ENCODE measurements at places on chromosomes 2 and 18.

GRCh38 chr18:59437851-59438569, 78.9 kb upstream of the LMAN1 start:
- DNase-seq = no peak

DNA sequence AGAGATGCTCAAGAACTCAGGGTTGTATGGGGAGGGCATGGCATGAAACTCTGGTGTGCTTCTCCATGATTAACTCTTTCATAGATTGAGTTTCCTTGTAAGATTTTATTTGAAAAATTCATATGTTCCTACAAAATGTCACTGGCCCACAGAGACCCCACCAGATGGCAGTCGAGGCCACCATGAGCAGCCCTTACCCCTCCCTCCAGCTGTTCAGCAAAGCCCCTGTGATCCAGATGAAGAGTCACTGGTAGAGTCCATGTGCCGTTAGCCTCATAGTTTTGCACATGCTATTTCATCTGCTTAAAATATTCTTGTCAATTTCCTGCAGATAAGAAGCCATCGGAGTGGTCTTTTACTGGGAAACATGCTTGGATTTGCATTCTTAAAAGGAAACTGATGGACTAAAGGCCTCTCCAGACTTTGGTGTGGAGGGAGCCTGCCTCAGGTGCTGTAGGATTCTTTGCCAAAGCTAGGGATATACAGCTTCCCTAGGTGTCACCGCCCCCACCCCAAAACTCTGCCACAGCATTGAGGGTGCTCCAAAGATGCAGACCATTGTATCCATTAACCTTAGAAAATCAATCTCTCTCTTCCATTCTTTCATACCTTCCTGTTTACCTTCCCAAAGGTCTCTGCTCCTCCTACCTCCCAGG, 18.8 kb downstream of the ZNF385B start:
- DNase-seq = peak; percentile 21

- DNase-seq = peak; percentile 97
Measured at GRCh38 chr2:46873604-46874068, 42.0 kb downstream of the MCFD2 start.

DNA sequence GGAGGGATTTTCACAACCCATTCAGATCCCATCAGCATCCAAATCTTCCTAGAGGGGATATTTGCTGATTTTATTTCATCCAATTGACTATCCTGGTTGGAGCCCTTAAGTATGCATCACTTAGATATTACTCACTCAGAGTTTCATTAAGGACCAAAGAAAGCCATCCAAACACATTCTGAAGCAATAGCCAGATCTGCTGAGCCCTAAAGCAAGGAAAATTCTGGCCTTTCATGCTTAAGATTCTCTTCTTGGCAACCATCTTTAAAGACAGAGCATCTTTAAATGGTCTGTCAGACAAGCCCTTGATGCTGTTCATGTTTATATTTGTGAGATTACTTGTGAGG, 40.9 kb upstream of the C1D start:
- no peak for DNase-seq

- peak; percentile 0 for DNase-seq
Measured at GRCh38 chr2:145845207-145845894, 1325.4 kb upstream of the ZEB2 start.

DNA sequence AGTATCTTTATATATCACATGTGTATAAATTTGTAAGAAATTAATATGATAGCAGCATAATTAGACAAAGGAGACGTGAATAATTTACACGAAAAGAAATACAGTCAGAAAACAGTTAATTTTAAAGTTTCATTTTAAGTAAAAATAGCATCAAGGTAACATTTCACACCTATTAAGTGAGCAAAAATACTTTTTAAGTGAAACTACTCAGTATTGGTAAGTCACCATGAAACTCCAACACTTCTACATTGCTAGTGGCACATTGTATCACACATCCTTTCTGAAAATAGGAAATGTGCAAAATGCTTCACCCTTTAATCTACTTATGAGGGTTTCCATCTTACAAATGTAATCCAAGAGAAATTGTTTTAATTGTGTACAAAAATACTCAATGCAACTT, 287.9 kb upstream of the EPAS1 start:
- DNase-seq = no peak

DNA sequence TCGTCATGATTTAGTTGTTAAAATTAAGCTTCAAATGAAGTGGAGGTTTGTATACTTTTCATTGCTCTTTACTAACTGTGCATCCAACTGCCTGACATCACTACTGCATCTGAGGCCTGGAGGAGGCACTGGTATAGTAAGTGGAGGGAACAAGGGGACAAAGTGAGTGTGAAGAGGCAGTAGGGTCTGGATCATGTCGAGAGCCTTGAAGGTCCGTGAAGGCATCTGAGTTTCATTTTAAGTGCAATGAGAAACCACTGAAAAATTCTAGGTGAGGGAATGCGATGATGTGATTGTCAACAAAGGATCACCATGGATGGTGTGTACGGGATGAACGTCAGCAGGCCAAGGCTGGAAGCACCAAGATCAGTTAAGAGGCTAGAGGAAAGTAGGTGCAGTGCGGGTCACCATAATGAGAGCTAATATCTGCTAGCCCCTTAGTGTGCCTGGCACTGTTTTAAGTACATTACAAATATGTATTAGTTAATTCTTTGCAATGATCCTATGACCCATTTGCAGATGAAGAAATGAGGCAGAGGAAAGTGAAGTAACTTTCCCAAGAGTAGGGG, 96.1 kb downstream of the CABYR start:
- DNase-seq = no peak

DNA sequence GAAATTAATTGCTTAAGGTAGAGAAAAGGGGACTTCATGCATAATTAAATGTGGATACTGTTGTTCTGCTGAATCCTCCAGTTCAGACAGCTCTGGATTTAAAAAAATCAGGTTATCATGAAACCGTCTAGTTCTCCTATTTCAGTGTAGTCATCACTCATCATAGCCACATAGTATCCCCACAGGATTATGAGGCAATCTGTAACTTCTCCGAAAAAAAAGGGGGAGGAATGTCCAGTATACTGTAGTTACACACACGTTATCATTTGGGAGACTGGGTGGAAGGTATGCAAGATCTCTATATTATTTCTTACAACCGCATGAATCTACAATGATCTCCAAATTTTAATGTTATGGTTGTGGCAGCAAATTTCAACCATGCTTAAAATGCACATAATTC, 114.0 kb downstream of the HIBCH start:
- peak; percentile 16 for DNase-seq

DNA sequence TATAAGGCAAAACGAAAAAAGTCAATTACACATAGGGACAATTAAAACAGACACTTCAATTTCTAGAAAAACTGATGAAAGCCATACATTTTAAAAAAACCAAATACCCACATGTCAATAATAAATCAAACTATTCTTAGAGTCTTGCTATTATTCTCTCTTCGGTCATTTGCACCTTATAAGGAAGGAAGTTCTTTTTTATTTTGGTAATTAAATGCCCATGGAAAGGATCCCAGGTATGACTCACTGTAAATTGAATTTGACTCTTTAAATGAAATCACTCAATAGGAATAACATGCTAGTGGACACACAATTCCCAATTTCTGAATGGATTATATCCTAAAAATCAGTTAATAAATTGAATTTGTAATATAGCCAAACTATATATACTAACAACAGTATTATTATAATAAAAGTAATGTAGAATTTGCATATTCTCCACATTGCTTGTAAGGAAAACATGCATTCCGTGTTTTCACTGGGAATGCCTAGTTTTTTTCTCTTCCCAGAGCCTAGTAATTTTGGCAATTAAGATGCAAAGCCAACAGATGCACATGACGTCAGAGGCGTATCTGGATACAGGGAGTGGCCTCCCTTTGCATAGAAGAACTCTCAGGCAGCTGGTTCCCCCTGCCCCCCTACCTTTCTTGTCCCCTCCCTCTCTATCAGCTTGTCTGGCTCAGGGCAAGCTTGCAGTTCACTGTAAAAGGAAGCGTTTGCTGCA, 153.5 kb upstream of the PGAP1 start:
- no peak for DNase-seq

DNA sequence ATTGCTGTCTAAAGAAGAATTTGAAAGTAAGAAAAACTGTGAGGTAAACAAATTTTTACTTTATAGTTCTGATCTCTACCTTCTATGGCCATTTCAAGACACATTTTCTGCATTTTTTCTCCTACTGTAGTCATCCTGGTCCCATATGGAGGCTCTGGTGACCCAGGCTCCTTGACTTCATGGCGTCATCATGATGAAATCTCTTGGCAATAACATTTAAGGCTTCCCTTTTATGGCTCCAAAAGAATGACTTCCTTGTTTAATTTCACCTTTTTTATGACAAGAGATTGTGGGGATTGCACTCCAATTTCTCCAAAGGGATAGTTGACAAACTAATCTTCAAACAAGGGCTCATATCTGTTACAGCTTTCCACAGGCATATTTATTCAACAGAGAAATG, 143.0 kb upstream of the SCN7A start:
- DNase-seq = no peak

DNA sequence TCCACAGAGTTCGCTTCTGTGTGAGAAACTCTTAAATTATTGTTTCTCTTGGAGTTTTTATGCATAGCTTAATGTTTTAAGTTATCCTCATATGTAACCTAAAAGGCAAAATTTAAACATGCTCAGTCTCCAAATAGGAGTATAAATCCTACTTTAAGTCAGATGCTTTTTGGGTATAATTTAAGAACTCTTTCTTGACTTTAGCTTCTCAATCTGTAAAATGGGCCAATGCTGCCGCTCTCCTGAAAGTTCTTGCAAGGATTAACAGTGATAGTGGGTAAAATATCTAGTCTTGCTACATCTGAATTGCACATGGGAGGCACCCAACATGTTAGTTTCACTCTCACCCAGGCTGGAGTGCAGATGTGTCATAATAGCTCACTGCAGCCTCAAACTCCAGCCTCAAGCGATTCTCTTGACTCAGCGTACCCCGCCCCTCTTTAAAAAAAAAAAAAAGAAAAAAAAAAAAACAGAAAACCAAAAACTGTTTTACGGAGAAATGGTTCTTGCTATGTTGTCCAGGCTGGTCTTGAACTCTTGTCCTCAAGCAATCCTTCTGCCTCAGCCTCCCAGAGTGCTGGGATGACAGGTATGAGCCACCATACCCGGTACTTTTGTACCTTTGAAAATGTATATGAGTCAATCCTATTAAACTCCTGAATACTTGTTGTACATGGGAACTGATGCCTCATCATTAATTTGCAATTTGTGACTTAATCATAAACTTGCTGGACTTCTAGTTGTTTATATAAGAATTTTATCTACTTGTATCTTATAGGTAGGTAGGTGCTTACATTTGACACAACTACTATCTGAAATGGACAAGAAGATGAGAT, 1.8 kb downstream of the FBXO48 start:
- DNase-seq = no peak

DNA sequence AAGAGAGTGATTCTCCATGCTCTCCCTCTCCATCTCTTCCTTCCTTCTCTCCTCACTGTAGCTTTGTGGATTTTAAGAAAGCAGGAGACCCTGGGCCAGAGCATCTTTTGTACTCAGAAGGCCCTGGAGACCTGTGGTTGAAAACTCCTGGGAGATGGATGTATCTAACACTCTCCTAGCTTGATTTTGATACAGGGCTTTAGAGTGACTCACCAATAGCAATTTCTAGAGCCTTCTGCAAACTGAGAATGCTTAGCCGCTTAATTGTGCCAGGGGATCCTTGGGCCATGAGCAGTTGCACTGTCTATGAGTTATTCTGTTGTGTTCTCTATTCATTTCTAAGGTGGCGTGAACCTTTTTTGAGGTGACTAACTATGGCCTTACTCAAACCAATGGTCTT, 17.7 kb downstream of the HOXD1 start:
- DNase-seq = no peak

GRCh38 chr2:24768013-24768412, 25.2 kb downstream of the PTRHD1 start:
- no peak for DNase-seq

- no peak for DNase-seq
Measured at GRCh38 chr2:234138836-234139235, 88.3 kb downstream of the SPP2 start.

- DNase-seq = no peak
Measured at GRCh38 chr18:63303547-63303946, 16.0 kb downstream of the BCL2 start.

DNA sequence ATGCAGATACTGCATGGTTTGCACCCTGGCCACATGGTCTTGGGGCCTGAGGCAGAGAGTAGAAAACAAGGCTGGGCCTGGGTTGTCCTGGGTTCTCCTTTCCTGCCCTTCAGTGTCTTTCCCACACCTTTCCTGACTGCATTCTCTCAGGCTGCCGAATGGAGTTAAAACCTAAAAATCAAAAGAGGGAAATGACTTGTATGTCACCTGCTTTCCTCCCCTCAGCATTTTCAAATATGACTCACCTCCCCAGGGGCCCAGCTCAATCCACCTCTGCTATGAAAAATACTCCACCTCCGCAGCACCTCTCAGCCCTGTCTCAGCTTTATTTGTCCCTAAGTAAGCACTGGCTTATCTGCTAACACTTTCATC, 457.8 kb upstream of the MEX3C start:
- no peak for DNase-seq

GRCh38 chr2:200259577-200259957, 46.9 kb upstream of the SPATS2L start:
- no peak for DNase-seq

DNA sequence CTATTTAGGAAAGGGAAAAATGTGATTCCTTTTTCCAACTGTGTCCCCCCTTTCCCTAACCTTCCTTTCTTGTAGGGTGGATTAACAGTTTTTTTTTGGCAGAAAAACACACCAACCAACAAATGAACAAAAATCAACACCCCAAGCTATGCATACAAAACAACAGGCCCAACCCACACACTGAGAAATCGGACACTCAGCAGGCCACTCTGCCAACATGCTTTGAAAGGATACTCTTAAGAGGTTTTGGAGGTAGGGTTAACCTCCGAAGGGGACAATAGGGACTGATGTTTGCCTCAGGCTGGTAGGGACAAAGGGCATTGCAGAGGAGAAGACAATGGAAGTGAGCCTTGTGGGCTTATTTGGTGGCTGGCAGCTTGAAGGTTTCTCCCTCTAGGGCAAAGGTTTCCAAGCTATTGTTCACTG, 33.1 kb upstream of the POLE4 start:
- no peak for DNase-seq

GRCh38 chr2:119846021-119846420, 86.3 kb downstream of the PTPN4 start:
- no peak for DNase-seq

DNA sequence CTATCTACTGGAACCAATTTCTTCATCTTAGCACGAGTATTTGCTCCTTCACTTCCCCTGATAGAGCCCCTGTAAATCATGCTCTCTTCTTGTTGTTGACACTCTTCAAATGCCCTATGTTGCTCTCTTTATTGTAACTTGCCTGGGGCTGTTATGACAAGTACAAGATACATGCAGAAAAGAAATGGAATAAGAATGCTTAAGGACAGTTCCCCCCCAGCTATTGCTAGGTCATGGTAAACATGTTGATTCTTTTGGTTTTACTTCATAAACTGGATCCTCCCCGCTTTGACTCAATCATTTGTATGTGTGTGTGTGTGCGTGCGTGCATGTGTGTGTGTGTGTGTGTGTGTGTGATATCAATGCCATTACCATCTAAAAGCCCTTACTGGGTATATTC, 368.5 kb upstream of the CNTNAP5 start:
- no peak for DNase-seq
